ENCODE measurements at places on chromosomes 3 and 15. TPM values are rescaled to one million over a fixed set of nuclear protein-coding genes. Genes with fewer than 3 reads are reported as not detected.

- H3K27ac ChIP-seq, result peak overlapping the region; percentile 59
- H3K4me1 ChIP-seq, result peaks cover 40% of the 10 kb centered on the region
- DNase-seq, result peak; percentile 39
- H3K4me3 ChIP-seq, result no peak overlapping the region
These were observed 38.3 kb downstream of the SLC6A6 start for GRCh38 chr3:14440531-14441239.

The THAP10 gene
- total RNA-seq, result 4.4 TPM

- no peak overlapping the region for H3K27ac ChIP-seq
- no peaks in the 10 kb centered on the region for H3K27me3 ChIP-seq
- no peak for DNase-seq
- H3K36me3 ChIP-seq, result no peaks in the 10 kb centered on the region
These were observed 8.6 kb downstream of the CLEC3B start for GRCh38 chr3:45034612-45035252.

The CKMT1A gene
- total RNA-seq, result not detected

DNA sequence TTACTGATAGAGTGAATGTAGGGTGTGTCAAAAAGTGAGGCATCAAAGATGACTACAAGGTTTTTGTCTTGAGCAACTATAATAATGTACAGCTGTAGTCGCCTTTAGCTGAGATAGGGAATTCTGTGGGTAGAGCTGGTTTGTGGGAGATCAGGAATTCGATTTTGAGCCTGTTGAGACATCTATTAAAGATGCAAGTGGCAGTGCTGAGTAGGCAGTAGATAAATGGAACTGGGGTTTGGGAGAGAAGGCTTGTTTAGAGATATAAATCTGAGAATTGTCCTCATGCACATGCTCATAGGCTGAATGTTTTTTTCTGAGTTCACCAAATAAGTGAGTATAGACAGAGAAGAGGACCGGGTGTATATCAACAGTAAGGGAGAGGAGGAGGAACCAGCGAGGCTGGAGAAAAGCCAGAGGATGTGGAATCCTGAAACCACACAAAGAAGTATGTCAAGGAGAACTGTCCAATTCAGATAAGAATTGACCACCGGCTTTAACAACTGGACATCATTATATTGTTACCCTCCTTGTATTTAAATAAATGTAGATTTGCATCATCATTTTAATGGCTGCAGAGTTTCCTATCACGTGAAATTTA lies 146.0 kb upstream of the TNIK start:
- H3K36me3 ChIP-seq, result no peaks in the 10 kb centered on the region
- no peak for DNase-seq
- H3K27ac ChIP-seq, result no peak overlapping the region

The GOLGA6L10 gene
- 0.73 TPM for total RNA-seq

The CA12 gene
- 8.3 TPM for total RNA-seq

DNA sequence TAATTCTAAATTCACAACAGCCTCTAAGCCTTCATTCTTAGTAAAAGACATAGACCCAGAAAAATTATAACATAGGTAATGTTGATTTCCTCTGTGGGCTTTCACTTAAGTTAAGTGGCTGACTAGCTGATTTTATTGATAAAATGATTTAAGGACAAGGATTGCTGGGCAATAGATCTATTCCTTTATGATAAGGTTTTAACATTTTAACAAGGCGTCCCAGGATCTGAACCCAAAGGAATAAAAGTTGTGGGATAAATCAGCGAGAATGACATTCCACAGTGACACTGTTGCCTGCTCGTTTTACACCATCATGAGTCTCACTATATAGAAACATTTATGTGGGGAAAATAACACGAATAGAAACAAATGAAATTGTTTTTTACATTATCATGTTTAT lies 1151.0 kb downstream of the ZPLD1 start:
- H3K27me3 ChIP-seq, result no peaks in the 10 kb centered on the region
- H3K36me3 ChIP-seq, result 0 out of 2 replicates have a peak, but pooled peaks cover 4% of the 10 kb centered on the region
- no peak overlapping the region for H3K4me3 ChIP-seq
- no peak overlapping the region for H3K27ac ChIP-seq
- no peaks in the 10 kb centered on the region for H3K4me1 ChIP-seq
- no peak for DNase-seq

DNA sequence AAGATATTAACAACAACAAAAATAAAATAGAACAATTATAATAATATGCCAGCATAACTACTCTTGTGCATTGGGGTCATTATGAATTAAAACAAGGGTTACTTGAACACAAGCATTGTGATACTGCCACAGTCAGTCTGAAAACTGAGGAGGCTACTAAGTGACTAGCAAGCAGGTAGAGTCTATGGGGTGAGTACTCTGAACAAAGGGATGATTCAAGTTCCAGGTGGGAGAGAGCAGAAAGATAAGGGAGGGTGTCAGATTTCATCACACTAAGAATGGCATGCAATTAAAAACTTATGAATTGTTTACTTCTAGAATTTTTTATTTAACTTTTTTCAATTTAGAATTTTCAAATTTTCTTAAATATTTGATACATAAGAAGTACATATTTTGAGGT lies 754.4 kb upstream of the GOLIM4 start:
- H3K4me3 ChIP-seq, result no peak overlapping the region
- no peaks in the 10 kb centered on the region for H3K36me3 ChIP-seq
- peaks cover 8% of the 10 kb centered on the region for H3K27me3 ChIP-seq
- no peaks in the 10 kb centered on the region for H3K4me1 ChIP-seq

DNA sequence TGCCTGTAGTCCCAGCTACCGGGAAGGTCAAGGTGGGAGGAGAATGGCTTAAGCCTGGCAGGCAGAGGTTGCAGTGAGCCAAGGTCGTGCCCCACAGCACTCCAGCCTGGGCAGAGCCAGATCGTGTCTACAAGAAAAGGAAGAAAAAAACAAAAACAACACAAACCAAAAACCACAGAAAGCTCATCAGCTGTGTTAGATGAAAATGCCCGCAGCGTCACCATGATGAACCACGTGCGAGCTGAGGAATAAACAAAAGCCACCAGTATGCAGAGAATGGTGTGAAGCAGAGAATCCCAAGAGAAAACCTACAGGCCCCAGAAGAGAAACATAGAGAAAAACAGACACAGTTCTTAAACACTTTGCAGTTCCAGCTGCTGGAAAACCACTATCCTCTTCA lies 19.7 kb upstream of the TM4SF19 start:
- no peak overlapping the region for H3K4me3 ChIP-seq

GRCh38 chr3:105499961-105500360 lies 133.3 kb downstream of the ALCAM start:
- H3K36me3 ChIP-seq, result peaks cover 10% of the 10 kb centered on the region
- H3K4me1 ChIP-seq, result peaks cover 69% of the 10 kb centered on the region
- H3K27ac ChIP-seq, result peak overlapping the region; percentile 30
- DNase-seq, result no peak
- H3K27me3 ChIP-seq, result peaks cover 2% of the 10 kb centered on the region

DNA sequence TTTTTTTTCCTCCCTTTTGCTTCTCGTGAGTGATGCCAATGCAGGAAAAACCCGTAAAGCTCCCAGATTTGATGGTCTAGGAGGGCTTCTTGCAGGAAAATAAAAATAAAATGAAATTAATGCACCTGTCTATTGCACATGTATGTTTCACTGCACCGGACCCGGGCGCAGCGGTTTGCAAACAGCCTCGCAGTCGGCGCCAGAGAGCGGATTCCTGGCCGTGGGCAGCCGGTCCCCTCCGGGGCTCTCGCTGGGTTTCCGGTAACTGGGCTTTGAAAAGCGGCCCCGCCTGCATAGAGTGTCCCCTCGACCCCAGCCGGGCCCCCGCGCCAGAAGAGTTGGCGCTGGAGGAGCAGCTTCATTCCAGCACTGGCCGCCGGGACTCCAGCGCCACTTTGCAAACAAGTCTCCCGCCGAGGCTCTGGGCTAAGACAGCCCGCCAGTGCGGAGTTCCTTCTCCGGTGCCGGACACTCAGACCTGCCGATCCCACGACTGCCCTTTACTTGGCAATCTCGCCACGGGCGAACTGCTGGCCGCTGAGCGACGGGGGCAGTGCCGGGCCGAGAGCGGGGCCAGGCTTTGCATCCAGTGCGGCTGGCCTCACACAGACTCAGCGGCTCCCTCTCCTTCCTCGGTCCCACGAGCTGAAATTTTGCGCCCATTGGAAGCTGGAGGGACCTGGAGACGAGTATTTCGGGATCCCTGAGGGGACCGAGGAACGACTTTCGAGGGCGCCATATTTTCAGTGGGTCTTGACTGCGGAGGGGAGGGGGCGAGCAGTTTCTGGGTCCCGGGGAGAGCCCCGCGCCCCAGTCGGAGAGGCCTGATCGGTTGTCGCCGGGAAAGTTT lies 225.9 kb upstream of the C2CD4B start:
- H3K27me3 ChIP-seq, result no peaks in the 10 kb centered on the region
- peaks cover 4% of the 10 kb centered on the region for H3K36me3 ChIP-seq
- H3K4me1 ChIP-seq, result peaks cover 41% of the 10 kb centered on the region
- H3K4me3 ChIP-seq, result peak overlapping the region; percentile 95
- H3K27ac ChIP-seq, result peak overlapping the region; percentile 82

The PIGB gene
- total RNA-seq, result 21.0 TPM

- H3K27ac ChIP-seq, result no peak overlapping the region
- DNase-seq, result no peak
- no peaks in the 10 kb centered on the region for H3K27me3 ChIP-seq
- no peak overlapping the region for H3K4me3 ChIP-seq
These were observed 22.4 kb downstream of the PPM1L start for GRCh38 chr3:160778480-160778879.

GRCh38 chr3:125110016-125110875 lies 54.4 kb upstream of the HEG1 start:
- peak overlapping the region; percentile 39 for H3K4me3 ChIP-seq
- DNase-seq, result peak; percentile 90
- peaks cover 11% of the 10 kb centered on the region for H3K36me3 ChIP-seq
- H3K27ac ChIP-seq, result peak overlapping the region; percentile 77
- peaks cover 1% of the 10 kb centered on the region for H3K27me3 ChIP-seq

GRCh38 chr3:30623351-30623750 lies 16.9 kb downstream of the TGFBR2 start:
- peaks cover 40% of the 10 kb centered on the region for H3K36me3 ChIP-seq
- peak overlapping the region; percentile 64 for H3K27ac ChIP-seq
- no peaks in the 10 kb centered on the region for H3K27me3 ChIP-seq
- peak; percentile 75 for DNase-seq
- peaks cover 79% of the 10 kb centered on the region for H3K4me1 ChIP-seq
- no peak overlapping the region for H3K4me3 ChIP-seq

DNA sequence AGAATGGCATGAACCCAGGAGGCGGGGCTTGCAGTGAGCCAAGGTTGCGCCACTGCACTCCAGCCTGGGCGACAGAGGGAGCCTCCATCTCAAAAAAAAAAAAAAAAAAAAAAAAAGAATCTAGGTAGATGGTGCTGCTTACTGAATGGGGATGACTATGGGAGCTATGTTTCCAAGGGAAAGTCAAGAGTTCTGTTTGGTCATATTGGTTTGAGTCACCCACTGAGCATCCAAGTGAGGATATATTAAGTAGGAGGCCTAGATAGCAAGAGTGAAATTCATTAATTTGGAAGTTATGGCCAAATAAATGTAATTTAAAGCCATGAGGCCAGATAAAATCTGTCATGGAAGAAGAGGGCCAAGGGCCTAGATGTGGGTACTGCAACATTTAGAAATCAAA lies 9.0 kb upstream of the UACA start:
- H3K27me3 ChIP-seq, result no peaks in the 10 kb centered on the region
- peaks cover 11% of the 10 kb centered on the region for H3K36me3 ChIP-seq
- peak overlapping the region; percentile 20 for H3K27ac ChIP-seq

GRCh38 chr15:56428821-56429458 lies 36.0 kb downstream of the MNS1 start:
- H3K4me3 ChIP-seq, result no peak overlapping the region
- no peak overlapping the region for H3K27ac ChIP-seq
- no peaks in the 10 kb centered on the region for H3K27me3 ChIP-seq
- no peaks in the 10 kb centered on the region for H3K4me1 ChIP-seq
- H3K36me3 ChIP-seq, result no peaks in the 10 kb centered on the region

DNA sequence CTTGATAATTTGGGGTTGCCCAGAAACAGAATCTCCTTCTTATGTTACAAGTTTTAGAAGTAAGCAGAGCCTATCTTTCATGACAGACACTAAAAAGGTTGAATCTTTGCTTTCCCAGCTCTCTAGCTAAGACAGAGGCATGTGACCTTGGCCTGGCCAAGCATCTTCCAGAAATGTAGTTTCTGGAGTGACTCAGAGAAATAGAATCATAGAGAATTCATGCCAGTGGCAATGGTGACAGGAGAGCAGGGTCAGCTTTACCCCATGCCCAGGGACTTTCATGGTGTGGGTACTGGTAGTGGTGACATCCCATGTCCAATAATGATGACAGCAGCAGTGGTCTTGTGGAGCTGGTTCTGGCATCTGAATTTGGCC lies 4.0 kb upstream of the PARP6 start:
- peaks cover 18% of the 10 kb centered on the region for H3K27me3 ChIP-seq
- peak; percentile 36 for DNase-seq
- no peaks in the 10 kb centered on the region for H3K36me3 ChIP-seq
- no peak overlapping the region for H3K4me3 ChIP-seq
- peak overlapping the region; percentile 4 for H3K27ac ChIP-seq
- peaks cover 28% of the 10 kb centered on the region for H3K4me1 ChIP-seq

DNA sequence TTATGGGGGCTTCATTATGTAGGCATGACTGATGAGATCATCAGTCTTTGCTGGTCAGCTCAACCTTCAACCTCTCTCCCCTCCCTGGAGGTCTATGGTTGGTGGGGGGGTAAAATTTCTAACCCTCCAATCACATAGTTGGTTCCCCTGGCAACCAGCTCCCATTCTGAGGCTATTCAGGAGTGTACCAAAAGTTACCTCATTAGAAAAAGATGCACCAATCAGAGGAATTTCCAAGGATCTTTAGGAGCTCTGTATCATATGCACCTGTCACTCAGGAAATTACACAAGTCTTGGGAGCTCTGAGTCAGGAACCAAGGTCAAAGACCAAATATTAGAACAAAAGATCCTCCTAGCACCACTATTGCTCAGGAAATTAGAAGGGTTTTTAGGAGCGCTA lies 21.4 kb upstream of the LEO1 start:
- H3K27me3 ChIP-seq, result no peaks in the 10 kb centered on the region
- H3K4me3 ChIP-seq, result no peak overlapping the region
- no peaks in the 10 kb centered on the region for H3K36me3 ChIP-seq
- H3K4me1 ChIP-seq, result peaks cover 20% of the 10 kb centered on the region
